ENCODE measurements at places on chromosomes 4 and X.
A peak's percentile ranks its signal among the peaks of the same experiment; 100 is the strongest.

GRCh38 chr4:117357866-117358265, 272.5 kb upstream of the TRAM1L1 start:
- no peak for DNase-seq

DNA sequence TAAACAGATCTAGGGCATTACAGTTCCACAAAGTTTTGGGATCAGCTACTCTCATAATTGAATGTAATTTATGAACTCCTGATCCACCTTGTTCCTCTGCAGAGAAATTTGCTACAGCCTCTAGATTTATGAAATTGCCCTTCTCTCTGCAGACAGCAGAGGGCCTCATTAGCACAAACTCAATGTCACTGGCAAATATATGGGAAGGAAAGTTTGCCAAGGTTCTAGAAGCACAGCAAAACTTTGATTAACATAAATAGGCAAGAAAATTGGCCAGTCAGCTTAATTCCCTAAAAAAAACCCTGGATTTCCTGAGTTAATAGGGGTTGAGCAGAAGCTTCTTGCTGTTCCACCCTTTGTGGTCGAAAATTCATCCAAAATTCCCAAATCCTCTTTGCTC, 31.5 kb downstream of the PRPS1 start:
- no peak for DNase-seq

GRCh38 chr4:180993244-180993836, 1249.9 kb upstream of the TENM3 start:
- no peak for DNase-seq

DNA sequence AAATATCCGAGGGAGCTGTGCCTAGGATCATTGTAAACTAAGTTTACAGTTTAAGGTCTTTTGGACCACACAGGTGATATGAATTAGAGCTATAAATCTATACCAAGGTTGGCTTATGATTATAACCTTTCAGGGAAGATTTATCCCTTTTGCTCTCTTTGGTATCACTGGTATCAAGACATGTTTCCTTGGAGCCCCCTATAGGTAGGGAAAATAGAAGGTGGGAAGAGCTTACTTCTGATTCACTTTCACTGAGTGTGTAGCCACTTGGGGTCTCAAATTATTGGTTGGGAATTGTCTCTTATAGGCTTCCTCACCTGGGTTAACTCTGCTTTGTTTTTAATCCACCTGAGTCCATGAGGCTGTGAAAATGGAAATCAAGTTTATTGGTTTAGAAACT, 262.1 kb upstream of the NR3C2 start:
- no peak for DNase-seq

- no peak for DNase-seq
Measured at GRCh38 chr4:162981823-162982222, 184.9 kb downstream of the NAF1 start.

- DNase-seq = no peak
Measured at GRCh38 chr4:177323416-177323815, 13.7 kb downstream of the NEIL3 start.

GRCh38 chr4:169632896-169633295, 12.5 kb downstream of the CLCN3 start:
- no peak for DNase-seq

- DNase-seq = no peak
Measured at GRCh38 chr4:128830906-128831503, 21.5 kb downstream of the JADE1 start.

- DNase-seq = no peak
Measured at GRCh38 chr4:101224358-101225218, 122.7 kb downstream of the PPP3CA start.

DNA sequence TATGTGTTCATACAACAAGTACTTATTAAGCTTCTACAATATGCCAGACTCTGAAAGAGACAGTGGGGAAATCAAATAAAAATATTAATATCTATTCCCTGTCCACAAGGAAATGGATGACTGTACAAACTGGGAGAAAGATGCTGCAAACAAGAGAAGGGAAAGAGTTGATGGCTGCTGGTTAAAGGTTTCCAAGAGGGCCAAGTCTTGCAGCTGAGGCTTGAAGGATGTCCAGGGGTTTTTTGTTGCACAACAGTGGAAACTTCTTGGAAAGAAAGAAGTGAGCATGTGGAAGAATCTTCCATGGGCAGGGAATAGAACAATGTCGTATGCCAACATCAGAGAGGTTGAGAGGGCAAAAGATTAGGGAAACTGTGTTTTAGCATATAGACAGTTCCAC, 95.8 kb downstream of the MID1 start:
- no peak for DNase-seq

DNA sequence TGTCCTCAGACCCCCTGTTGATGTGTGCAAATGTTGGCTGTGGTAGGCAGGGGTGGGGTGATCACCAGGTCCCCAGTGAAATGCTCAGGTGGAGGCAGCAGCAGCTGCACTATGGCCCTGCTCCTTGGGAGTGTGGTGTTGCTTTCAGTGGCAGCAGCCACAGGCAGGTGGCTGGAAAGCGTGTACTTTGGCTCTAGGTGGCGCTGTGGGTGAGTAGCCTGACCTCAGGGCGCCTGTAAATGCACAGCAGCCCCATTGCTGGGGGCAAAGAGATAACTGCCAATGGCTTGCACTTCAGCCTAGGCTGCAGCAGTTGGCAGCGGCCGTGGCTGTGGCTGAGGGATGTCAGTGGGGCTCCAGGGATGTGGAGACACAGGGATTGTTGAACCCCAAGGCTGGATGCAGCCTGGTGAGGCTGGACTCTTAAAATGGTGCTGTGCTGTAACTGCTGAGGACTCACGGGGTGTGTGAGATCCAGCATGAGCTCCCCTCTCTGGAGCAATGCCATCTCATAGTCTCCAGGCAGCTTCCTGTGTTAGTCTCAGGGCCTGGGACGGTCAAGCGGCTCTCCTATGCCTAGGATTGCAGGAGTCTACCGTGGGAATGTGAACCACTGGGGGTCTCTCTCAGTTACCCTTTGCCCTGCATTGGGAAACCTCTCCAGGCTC, 421.7 kb upstream of the HTR2C start:
- no peak for DNase-seq

DNA sequence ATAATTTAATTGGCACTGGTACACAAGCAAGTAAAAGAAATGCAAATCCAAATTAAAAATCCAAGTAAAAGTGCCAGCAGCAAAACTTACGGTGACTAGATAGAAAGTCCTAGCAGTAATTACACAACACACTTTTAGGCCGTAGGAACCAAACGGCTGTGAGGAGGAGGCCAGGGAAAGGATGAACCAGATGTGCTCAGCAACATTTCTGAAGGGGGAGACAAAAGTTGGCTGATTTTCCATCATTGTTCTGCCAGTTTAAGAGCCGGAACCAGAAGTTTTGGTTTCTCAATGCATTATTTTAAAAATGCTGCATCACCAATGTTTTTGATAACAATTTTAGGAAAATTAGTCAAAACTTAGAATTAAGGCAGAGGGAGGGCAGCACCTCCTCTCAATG, 68.7 kb upstream of the ENPP6 start:
- DNase-seq = no peak

DNA sequence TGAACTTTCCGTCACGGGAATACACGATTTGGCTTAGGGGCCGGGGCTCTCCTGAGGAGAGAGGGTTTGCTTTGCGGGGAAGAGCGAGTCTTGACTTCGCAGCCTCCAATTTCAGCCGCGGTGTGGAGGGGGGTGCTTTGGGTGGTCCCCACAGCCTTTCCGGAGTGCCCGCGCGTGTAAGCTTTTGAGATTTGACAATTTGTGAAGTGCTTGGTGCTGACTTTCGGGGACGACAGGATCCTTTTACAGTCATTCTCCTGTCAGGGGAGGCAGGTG, 355 bp downstream of the SCML1 start:
- no peak for DNase-seq

GRCh38 chr4:114727461-114727860, 128.9 kb downstream of the UGT8 start:
- no peak for DNase-seq

DNA sequence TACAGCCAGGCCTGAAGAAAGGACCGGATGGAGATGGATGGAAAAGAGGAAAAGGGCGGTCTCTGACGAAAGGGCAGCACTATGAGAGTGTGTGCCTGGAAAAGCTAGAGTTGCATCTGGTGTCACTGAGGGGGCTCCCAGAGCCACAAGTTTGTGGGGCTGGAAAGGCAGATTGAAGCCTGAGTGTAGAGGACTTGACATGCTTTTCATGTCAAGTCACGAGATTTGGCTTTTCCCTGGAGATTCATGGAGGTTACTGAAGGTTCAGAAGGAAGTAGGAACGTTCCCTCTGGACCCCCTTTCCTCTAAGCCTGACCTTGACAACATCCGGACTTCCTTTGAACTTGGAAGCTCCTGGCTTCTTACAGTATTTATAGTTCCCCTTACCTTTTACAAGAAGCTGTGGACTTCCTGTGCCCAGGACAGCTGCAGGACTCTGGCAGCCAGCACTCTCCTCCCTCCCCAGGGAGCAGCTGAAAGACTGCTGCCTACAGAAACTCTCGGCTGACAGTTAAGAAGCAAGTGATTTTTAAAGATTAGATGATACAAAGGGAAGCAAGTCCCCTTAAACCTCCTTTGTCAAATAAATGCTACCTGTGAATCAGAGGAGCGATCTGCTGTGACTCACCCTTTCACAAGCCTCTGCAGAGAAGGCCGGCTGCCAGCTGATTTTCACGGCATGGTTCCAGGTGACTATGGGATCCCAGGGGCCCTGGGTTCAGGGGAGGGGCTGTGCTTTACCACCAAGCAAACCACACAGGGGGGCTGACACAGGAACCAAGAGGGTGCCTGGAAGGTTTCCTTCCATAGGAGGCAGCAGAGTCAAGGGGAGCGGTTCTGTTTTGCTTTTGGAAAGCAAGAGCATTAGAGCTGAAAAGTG, 72.9 kb upstream of the STIM2 start:
- DNase-seq = peak; percentile 63

DNA sequence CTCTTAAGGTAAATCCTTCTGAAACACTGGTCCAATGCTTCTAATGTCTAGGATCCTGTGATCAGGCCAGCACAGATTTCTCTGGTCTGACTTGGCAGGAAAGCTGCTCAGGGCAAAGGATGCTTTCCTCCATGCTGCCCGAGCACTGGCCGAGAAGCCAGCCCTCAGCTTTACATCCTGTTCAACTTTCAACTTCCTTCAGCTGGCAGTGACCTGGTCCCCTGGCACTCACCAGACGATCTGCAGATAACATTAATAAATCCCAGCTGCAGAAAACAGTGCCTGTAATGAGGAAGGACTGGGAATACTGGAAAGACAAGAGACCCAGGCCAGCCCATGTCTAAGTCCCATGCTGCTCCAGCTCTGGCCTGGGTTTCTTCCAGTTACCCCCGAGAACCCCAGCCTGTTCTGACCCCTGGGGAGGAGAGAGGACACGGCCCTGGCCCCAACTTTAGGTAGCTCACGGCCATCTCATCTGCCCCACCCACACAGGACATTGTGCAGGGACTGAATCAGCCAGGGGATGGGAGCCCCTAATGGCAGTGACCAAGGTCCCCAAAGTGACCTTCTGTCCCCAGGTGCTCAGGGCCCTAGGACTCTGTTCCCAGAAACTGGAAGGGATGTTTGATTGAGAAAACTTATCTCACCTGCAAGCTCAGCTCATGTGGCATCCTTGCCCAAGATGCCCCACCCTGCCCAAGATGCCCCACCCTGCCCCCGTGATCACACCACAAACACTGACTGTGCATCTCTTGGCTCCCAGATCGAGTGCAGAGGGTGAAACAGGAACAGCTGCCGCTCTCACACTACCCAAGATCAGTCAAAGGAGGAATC, 28.0 kb downstream of the JAKMIP1 start:
- no peak for DNase-seq

DNA sequence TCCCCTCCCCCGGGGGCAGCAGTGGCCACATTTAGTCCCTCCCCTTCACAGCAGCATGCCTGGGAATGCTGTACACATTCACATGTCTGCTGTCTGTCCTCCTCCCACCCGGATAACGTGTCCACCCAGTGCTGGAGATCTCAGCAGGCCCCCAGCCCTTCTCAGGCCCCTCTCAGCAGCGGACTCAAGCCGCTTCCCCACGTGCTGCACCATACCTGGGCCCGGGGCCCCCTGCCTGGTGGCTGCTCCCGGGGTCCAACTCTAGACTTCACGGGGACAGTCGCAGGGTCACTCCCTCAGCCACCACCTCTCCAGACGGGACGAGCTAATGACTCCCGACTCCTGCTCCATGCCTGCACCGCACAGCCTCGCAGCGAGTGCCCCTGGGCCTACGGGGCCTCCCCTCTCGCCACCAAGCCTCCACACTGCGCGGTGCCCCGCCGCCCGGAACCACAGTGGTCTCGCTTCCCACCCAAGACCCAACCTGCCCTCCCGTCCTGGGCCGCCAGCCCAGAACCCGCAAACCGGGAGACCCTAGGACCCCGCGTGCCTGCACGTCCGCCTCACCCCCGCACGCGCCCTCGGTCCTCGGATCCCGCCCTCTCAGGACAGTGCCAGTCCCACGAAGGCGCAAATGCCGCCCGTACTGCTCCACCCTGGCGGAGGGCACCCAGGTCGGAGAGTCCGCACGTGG, 1.3 kb upstream of the PCGF3 start:
- DNase-seq = no peak

- DNase-seq = no peak
Measured at GRCh38 chr4:6573986-6574746, 823 bp upstream of the MAN2B2 start.

DNA sequence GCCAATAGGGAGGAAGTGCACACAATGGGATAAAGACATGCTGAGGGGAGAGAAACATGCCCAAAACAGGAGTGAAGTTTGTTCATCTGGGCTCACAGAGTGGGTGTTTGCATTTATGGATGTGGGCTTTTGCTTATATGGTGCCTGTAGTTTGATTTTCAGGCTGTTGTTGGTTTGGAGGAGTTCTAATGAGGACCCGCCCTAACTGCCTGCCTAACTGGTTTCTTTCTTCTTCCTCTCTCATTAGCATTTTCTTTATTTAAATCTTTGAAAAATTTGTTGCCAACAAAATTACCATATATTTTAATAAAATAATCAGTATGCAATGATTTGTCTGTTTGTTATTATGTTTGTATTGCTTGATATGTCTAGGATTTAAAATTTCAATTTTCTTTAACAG, 1965.8 kb downstream of the C4orf33 start:
- no peak for DNase-seq

- no peak for DNase-seq
Measured at GRCh38 chr4:86640469-86640868, 46.4 kb downstream of the PTPN13 start.

DNA sequence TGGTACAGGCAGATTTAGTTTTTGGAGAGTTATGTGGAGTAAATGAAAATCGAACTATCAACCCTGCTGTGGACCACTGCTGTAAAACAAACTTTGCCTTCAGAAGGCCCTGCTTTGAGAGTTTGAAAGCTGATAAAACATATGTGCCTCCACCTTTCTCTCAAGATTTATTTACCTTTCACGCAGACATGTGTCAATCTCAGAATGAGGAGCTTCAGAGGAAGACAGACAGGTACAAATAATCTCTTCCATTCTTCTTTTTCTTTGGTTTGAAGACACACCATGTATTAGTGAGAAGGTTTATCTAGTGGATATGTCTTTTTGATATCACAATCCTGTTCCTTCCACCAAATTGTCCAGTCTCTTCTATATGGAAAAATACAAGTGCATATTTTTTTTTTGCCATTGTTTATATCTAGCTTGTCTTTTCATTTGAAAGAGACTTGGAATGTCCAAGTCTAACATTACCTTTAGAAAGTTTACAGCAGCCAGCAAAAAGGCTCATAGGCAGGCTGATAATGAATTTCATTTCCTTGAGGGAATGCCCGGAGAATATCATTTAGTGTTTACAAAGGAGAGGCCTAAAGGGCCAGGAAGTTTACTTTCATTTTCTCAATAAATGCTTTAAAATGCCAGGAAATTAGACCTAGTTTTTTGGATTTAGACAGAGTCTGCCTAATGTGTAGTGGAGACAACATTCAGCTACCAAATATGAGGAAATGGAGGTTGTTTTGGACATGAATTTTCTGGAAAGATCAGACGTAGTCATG, 18.6 kb downstream of the AFM start:
- DNase-seq = no peak

Measured in A172 (cell line).